GM04504 (cell line): ENCODE measurements at places on chromosomes 1 and 21.
A peak's percentile ranks its signal among the peaks of the same experiment; 100 is the strongest.

DNA sequence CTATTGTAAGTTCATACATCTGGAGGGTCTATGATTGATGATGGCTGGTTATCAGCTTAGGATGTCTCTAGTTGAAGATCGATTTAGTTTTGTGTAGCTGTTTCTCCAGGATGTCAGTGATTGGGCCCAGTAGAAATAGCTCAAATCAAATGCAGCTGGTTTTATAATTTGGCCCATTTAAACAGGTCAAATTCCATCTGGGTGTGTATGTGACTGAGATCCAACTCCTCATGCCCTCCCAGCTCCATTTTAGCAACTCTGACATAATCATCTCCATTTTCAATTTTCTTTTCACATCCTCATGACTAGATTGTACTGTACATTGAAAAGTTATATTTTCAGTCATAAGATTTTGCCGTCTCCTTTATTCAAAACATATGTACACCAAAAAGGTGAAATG lies 99.2 kb downstream of the TPR start:
- no peak for DNase-seq

- no peak for DNase-seq
Measured at GRCh38 chr21:28220680-28221079, 772.0 kb downstream of the LTN1 start.

DNA sequence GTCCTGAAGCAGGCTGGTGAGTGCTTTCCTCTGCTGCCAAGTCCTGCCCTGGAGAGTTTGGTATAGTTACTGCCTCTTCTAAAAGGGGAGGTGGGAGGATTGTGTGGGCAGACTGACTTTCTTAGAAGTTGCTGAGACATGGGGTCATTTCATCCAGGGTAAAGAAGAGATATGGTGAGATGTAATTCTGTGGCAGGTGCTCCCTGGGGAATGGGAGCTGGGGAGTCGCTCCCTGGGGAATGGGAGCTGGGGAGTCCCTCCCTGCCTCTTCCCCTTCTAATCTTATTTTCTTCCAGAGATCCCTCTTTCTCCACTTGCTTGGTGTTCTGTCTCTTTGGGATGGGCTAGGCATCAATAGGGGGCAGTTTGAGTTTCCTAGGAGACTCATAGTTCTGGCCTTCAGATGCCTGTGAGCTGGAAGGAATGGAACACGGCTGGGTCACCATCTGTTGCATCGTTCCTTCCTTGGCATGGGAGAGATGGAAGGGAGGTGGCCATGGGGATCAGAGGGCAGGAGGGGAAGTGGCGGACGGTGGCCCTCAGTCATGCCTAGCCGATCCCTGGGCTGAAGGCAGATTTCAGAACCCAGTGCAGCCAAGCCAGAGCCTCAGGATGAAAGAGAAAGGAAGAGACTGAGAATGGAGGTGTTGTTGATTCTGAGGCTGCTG lies 59.0 kb downstream of the NFASC start:
- DNase-seq: no peak

- peak; percentile 86 for DNase-seq
Measured at GRCh38 chr1:20411196-20411980, 74.6 kb downstream of the CAMK2N1 start.

GRCh38 chr1:81477710-81478109 lies 323.0 kb upstream of the ADGRL2 start:
- no peak for DNase-seq

- no peak for DNase-seq
Measured at GRCh38 chr1:30525631-30525970, 197.8 kb downstream of the MATN1 start.

DNA sequence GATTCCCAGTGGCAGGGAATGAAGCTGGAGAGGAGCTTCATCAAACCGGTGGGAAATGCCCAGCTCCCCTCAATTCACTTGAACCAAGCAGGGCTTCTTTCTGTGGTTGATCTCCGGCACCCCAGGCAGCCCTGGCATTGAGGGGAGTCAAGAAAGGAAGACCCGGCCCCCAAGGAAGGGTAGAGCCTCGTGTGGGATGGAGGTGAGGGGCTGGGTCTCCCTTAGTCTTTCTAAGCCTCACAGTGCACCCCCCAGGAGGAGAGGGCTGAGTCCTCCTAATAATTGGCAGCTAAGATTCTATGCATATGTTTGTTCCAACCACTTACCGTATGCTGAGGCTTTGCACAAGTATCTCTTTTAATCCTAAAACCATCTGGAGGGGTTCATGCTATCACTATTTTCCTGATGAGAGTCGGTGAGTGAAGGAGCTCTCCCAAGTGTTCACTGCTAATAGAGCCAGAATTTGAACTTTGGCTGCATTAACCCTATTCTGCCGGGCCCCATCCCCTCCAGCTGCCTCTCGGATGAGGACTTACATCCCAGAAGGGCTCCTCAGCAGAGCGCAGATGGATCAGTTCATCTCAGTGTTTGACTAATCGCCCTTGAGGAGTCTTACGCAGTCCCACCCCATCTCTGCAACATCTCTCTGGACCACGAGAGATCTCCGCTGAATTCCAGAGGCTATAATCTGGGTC lies 33.1 kb upstream of the TMEM51 start:
- no peak for DNase-seq
